GM23248 (cell line): ENCODE measurements at places on chromosomes 12 and 14.

DNA sequence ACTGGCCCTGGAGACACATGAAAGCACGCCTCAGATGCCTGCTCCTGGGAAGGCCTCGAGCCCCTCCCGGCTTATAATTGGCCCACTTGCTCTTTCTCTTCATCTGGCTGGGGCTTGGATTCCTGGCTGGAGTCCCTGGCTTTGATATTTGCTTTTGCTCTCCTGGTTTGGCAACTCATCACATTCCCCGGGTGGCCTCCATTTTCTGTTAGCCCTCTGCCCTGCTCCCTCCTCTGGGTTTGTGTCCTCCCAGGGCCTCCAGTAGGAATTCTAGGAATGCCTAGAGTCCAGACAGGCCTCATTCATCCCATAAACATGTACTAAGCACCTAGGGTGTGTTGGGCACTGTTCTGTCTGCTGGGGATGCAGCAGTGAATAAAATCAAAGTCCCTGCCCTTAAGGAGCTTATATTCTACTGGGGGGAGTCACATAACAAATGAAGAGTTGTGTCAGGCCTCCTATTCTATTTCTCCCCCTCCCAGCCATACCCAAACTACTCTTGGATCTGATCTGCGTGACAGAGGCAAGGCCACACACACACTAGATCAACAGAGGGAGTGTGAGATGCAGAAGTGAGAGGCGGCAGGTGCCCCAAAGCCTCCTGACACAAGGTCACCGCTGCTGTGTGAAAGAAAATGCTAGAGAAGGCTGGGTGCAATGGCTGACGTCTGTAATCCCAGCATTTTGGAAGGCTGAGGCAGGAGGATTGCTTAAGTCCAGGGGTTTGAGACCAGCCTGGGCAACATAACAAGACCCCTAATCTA is 21.3 kb upstream of the TSPAN9 start:
- no peak for DNase-seq

- no peak for DNase-seq
These were observed 93.7 kb downstream of the TESC start for GRCh38 chr12:117005417-117006046.

- DNase-seq = no peak
These were observed 322.3 kb downstream of the RMST start for GRCh38 chr12:97784904-97785303.

- no peak for DNase-seq
These were observed 1321.2 kb upstream of the SEL1L start for GRCh38 chr14:82854901-82855300.

- no peak for DNase-seq
These were observed 201.0 kb downstream of the SSPN start for GRCh38 chr12:26396402-26396801.

DNA sequence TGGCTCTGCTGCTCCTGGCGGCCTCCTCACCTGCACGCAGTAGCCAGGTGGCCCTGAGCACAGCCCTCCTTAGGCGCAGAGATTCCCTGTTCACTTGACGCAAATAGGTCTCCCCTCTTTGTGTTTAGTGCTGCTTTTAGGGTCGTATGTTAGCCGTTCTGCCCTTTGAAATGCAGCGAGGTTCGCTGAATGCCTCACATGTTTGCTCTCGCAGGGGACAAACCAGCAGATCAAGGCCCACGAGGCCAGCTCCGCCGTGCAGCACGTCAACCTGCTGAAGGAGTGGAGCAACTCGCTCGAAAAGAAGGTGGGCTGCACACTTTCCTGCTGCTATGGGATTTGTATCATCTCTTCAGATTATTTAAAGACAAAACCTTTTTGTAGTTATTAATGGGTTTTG is 31.4 kb upstream of the AMN start:
- no peak for DNase-seq

GRCh38 chr14:105465209-105466031 is 9.2 kb upstream of the CRIP2 start:
- no peak for DNase-seq

DNA sequence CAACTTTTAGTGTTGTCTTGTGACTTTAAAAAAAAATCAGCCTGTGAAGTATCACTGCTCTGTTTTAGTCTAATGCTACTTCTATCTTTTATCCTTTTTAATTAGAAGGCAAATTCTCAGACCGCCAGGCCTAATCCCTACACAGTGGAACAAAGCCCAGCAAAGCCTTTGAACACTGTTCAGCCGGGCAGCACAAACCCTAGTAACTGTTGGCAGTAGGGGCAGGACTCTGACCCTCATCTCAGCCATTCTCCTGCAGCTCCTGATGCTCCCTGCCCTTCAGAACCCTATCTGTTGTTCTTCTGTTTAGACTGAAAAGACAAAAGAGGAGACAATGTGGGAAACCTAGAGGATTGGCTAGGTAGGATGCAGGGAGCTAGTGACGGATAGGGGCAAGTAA is 78.0 kb upstream of the OTX2 start:
- no peak for DNase-seq
